ENCODE measurements at places on chromosomes 5 and 9.
A peak's percentile ranks its signal among the peaks of the same experiment; 100 is the strongest.

GRCh38 chr9:20269620-20270019 lies 352.7 kb downstream of the MLLT3 start:
- no peak for DNase-seq

GRCh38 chr5:95907067-95907705 lies 54.5 kb downstream of the ELL2 start:
- DNase-seq = peak; percentile 5

DNA sequence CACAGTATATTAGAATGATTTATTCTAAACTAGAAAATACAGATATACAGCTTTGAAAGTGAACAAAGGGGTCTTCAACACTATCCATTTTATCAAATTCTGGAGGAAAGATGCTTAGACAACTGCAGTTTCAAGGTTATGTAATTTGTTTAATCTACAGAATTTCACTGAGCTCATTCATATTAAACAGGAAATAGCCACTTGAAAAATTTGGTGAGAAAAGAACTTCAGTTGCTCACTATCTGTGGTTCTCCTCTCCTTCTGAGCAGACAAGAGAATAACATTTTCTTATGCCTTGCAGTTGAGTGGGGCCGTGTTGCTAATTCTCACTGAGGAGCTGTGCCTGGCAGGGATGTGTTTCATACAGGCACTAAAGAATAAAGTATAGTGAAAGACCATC lies 1428.2 kb downstream of the CDH12 start:
- no peak for DNase-seq

DNA sequence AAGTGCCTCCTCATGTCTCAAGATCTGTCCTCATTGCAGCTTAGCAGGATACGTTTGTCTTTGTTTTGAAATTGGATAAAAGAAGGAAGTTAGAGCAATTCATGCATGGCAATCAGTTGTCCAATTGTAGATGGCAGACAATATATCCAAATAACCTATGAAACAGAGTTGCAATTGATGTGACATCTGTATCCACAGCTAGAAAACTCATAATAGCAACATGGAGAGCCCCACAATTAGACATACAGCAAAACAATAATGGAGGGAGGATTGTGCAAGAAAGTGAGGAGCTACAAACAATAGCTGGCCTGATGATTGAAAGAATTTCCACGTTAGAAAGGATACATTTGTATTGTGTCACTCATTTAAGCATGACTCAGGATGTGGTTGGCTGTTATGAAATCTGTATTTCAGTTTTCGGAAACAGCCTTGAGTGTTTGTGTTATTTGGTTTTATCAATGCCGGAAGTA lies 132.0 kb downstream of the FAM174A start:
- DNase-seq = no peak

- DNase-seq = no peak
Observed at GRCh38 chr5:51986733-51987132, 603.5 kb downstream of the ISL1 start.

DNA sequence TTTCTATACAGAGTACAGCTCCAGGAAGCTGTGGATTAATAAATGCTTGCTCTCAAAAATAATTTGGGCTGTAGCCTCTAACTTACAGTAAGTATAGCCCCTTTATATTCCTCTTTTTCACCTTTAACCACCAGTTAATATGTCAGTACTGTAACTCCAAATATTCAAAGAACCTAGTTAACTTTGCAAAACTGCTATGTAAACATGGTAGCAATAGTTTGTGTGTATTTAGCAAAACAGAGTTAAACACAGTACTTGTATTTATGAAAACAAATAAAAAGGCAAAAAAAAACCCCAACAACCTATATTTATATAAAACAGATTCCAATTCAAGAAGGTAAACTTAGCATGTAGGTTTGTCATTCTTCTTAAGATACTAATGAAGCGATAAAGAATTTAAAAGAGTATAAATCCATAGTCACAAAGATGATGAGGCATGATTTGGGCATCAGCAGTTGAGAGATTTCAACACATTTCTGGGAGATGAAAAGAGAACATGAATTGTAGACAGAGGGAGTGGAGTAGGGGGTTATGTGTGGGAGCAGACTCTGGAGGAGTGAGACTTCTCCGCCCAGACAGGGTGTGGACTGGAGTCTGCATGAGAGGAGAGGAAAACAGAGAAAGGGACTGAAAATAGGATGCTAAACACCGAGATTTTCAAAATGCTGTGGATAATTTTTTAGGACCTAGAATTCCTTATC lies 47.0 kb upstream of the F2RL1 start:
- no peak for DNase-seq

DNA sequence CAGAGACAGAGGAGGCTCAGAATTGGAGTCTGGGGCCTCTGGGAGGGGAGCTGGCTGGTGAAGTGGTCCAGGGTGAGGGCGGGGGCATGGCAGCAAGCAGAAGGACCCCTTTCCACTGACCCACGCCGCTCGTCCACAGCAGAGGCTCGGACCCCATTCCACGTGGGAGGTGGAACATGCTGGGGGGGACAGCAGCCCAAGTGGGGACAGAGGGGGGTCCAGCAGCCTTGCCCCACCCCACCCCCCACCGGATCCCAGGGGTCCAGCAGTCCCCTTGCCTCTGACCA lies 25.4 kb upstream of the NKD2 start:
- no peak for DNase-seq

DNA sequence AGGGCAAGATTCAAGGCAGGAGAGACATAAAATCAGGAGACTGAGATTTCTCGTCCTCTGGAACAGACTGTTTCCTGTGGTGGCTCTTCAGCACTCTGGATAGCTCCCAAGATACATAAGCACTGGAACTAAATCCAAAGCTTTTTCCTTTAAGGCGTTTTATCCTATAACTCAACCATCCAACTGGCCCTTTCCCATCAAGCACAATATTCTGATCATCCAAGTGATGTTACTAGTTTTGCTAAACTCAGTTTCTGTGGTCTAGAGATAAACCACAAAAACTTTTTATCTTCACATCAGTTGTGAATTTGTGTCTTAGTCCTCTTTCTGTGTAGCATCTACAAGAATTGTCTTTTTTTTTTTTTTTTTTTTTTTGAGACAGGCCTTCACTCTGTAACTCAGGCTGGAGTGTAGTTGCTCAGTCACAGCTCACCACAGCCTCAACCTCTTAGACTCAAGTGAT lies 299.4 kb downstream of the COX7C start:
- DNase-seq = no peak

DNA sequence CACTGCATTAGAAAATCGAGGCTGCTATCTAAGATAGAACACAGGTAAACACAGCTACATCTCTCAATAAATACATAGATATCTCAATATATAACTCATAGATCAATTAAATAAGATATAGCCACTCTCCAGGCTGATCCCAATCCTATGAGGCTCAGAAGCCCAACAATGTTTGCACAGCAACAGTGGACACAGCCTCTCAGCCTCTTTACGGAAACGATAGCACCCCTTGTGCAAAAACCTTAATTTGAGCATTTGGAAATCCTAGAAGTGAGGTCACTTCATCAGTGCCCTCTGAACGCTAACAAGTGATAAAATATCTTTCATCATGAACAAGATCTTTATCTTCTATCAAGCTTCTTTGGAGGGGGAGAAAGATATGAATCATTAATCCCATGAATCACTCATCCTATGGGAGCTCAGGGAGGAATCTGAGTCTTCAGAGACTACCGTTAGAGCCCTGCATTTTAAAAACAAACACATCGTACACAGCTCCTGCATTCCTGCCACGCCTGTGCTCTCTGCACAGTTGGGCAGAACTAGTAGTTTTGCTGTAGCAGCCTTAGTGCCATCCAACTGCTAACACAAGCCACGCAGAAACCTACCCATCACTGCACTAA lies 71.4 kb downstream of the MED27 start:
- DNase-seq = no peak

DNA sequence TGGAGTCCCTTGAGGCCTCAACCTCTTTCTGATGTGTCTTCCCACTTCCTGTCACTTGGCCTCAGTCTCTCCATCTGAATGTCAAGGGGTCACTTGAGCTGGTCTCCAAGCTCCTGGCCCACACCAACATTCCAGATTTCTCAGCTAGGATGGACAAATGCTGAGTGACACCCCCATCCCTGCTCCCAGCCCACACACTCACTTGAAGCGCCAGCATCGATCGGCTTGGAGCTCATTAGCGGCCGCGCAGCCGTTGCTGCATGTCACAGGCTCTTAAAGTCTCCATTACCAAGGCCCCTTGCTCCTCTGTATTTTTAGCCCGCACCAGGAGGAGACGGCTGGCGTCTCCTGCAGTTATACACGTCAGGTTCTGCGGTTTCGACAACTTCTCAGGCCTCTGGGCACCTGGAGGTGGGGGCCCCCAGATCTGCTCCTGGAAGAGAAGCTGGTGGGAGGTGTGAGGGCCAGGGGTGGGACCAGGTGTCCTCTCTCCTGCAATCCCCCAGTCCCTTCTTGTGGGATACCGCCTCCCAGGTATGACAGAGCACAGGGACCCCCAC lies 33.4 kb upstream of the ARAP3 start:
- DNase-seq = no peak

- DNase-seq = no peak
Observed at GRCh38 chr9:69371001-69371400, 46.0 kb downstream of the ENTREP1 start.

- no peak for DNase-seq
Observed at GRCh38 chr9:121696930-121697329, 45.5 kb downstream of the DAB2IP start.

DNA sequence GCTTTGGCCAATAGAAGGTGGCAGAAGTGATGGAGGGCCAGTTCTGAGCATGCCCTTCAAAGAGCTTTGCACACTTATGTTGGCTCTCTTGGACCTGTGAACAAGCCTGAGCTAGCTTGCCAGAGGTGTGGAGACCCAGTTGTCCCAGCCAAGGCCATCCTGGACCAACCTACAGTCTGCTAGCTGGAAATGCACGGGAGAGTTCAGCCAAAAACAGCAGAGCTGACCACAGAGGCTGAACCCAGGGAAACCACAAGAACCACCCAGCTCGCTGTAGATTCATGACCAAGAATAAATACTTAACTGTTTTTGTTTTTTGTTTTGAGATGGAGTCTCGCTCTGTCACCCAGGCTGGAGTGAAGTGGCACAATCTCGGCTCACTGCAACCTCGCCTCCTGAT lies 65.4 kb upstream of the HAND1 start:
- DNase-seq = no peak

DNA sequence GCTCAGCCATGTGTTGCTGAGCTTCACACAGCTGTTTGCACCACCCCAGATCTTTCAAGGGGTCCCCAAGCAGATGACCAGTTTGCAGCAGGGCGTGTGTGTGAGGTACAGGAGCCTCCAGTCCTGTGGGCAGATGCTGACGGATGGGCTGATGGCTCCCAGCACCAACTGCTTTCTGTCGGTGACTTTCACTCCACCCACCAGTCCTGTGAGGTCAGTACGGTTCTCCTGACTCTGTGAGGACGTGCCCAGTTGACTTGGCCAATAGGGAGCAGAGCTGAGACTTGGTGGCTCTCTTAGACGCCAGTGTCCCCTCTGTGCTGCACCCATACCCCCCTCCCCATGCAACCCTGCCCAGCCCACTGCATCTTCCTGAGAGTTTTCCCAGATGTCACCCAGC lies 19.7 kb downstream of the COL5A1 start:
- no peak for DNase-seq
